Renal pelvis (tissue), 12 donors: ENCODE measurements at places on chromosomes 2 and 18.

- no peak for DNase-seq
Observed at GRCh38 chr18:9387891-9388290, 53.3 kb downstream of the TWSG1 start.

GRCh38 chr2:37849911-37850310 lies 75.2 kb upstream of the RMDN2 start:
- DNase-seq = no peak

DNA sequence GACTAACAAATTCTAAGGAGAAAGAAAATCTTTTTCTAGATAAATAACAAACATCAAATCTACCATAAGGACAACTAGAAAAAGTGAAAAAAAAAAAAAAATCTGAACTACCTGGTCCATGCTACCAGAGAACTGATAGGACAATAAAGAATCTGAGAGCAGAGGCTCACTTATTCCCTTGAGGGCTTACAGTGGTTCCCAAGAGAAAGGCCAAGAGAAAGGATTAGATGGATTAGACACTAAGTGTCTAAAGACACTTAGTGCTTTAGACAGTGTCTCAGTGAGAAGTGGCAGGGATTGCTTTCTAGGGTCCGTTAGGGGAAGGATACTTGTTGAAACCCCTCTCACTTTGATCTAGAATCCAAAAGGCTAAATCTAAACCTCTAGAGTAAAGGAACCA lies 78.2 kb downstream of the COA5 start:
- no peak for DNase-seq

- no peak for DNase-seq
Observed at GRCh38 chr2:74072565-74072964, 75.1 kb downstream of the BOLA3 start.

- DNase-seq = no peak
Observed at GRCh38 chr18:35506024-35506712, 8.4 kb upstream of the INO80C start.

DNA sequence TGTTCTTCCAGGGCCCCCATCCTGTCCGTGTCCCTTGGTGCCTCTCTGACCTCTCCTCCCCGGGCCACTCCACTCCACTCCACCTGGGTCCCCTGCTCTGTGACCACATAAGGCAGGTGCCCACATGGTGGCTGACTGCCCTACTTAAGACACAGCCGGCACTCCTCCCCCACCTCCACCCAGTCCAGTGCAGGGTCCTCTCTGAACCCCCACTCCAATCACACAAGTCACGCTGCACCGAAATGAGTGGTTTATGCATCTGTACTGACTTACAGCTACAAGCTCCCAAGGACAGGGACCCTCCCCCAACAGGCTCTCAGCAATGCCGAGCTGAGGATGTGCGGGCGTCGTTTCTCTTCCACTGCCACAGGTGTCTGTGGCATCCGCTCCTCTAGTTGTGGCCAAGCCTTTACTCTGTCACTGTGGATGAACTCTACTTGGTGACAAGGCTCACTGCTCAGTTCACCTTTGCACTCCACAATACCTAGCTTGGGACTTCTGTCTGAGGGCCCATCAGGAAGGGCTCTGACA lies 48.3 kb downstream of the TFCP2L1 start:
- no peak for DNase-seq

GRCh38 chr2:113133704-113134598 lies 6.6 kb downstream of the IL1RN start:
- DNase-seq = no peak

DNA sequence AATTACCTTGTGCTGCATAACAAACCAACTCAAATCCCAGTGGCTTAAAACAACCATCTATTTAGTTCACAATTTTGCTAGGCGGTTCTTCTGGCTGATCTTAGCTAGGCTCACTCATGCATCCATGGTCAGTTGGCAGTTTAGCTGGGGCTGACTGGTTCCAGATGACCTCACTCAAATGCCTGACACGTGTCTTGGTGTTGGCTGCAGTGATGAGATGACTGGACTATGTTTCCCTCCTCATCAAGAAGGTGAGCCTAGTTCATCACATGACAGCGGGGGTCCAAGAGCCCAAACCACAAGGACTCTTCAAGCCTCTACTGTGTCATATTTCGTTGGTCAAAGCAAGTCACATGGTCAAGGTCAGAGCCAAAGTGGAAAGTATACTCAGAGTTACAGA lies 42.7 kb upstream of the ACTR3 start:
- DNase-seq = no peak

DNA sequence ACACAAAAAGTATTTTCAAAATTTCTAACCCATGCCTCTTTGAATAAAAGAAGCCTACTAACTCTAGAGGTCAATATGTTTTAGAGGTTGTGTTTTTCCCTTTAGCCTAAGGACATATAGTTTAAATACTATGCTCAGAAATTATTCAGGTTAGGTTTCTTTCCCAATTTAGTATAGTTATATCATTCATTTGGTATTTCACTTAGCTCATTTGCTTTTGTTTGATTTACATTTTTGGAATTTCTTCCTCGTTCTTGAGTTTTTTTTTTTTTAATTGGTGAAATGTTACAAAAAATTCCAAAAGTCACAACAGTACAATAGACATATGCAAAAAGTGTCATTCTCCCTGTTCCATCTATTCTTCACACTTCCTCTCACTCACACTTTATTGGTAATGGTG lies 371.3 kb upstream of the TNP1 start:
- no peak for DNase-seq

DNA sequence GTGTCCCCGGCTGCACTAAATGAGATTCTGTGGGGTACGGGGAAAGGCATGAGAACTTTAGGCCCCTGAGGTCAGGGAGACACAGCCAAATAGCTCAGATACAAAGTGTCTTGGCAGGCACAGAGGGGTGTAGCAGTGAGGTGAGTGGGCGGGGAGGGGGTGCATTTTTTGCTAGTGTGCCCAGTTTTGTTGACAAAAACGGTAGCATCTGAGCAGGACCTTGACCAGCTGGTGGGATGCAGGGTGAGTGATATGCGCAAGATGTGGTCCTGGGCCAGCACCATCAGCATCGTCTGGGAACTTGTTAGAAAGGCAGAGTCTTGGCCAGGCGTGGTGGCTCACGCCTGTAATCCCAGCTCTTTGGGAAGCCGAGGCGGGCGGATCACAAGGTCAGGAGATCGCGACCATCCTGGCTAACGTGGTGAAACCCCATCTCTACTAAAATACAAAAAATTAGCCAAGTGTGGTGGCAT lies 127.3 kb upstream of the LGALSL start:
- DNase-seq = no peak

GRCh38 chr2:42450136-42450535 lies 43.6 kb downstream of the KCNG3 start:
- DNase-seq = no peak

DNA sequence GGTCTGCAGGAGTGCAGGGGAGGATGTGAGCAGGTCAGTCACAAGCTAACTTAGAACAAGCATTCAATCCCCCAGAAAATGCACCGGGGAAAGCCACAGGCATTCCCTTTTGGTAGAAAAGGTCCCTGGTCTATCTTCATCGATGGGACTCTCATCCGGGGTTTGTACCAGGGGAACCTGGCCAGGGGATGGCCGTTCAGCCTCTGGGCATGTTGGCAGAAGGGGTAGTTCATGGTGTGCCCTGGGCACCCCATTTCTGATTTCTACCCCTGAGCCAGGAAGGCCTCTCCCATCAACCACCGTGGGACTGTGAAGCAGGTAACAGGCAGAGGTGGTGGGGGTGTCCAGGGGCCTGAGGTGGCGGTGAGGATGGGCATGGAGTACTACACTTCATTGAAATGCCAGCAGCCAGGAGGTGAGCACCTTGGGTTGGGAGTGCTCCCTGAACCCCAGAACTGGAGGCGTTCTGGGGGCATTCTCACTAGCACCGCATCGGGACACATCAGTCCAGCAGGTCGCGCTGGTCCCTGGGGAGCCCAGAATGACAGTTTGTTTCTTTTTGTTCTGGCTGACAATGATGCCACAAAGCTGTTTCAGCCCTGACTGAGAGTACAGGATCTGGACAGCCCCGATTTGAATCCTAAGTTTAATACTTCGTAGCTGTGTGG lies 172.3 kb downstream of the SMAD7 start:
- DNase-seq = no peak

GRCh38 chr2:109531896-109532727 lies 81.7 kb downstream of the SEPTIN10 start:
- DNase-seq = no peak

DNA sequence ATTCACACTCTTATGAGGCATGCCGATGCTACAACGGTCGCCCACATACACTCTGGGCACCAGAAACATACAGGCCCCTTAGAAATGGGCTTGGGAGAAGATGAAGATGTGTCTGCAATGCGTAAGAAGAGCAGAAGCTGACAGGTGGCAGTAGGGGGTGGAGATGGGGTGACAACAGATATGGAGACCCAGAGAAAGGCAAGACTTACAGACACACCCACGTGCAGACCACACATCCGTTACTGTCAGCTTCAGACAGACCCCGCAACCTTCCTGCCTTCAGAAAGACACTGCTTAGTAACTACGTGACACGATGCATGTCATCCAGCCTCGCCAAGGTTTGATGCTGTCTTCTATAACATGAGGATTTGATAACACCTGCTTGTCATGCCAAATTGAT lies 89.5 kb downstream of the ZFP36L2 start:
- DNase-seq = no peak

DNA sequence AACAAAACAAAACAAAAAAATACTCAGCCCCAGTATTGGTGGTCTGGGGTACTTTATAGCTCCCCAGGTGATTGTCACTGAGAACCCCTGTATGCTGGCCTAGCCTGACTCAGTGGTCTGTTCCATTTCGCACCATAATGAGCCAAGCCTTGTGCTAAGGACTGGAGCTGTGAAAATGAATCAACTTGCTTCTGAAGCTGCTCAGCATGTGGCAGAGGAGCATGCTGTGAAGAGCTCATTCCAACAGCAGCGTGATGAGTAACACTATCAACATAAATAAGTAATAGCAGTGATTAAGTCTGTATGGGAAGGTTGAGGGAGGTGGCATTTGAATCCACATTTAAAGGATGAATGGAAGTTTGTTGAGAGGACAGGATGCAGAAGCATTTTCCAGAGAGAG lies 67.2 kb upstream of the ATL2 start:
- no peak for DNase-seq

DNA sequence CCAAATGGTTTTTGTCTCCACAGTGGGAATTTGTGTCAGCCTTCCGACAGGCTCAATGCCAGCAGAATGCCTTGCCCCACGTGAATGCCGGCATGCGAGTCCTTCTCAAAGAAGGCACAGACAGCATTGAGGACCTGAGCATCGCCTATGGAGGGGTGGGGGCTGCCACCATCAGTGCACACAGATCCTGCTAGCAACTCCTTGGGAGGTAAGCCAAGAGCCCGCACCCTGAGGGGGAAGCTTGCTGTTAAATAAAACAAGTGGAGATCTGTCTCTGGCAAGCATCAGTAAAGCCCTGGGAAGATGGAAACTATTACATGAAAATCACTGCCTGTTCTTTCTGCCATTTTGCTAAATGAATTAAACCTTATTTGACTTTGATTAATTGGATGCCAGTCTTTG lies 67.5 kb upstream of the BZW1 start:
- no peak for DNase-seq

DNA sequence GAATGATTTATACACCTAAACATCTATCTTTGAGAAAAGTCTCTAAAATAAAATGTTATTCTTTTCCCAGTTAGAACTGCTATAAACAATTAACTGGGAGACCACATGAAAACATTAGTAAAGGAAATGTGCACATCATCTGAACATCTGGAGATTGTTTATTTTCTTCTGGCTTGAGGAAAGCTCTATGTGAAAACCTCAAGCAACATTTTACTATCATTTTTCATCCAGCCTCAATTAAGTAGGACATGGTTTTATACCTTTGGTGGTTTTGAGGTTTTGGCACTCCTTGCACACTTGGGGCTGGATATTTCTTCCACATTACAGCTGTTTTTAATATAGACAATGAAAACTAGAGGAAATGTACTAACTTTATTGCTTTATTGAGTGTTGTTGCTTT lies 609.5 kb upstream of the SLC8A1 start:
- no peak for DNase-seq

GRCh38 chr2:200624658-200625057 lies 38.8 kb downstream of the AOX1 start:
- DNase-seq = no peak

DNA sequence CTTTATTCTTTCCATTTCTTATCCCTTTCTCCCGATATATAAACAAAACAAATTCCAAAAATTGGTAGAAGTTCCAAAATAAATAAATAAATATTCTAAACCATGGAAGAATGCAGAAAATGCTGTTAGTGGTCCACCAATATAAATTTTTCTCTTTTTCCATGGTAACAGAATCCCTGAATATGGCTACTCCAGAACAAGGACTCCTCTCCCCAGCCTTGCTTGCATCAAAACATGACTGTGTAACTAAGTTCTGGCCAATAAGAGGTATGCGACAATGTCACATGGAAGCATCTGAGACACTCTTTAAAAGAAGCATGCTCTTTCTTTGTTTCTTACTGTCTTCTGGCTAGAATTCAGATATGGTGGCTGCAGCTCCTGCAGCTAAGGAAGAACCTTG lies 325.1 kb upstream of the TANK start:
- no peak for DNase-seq

GRCh38 chr2:168521053-168521741 lies 65.1 kb downstream of the CERS6 start:
- DNase-seq = peak; percentile 65
